Hypothalamus (tissue), 51 donors: ENCODE measurements at places on chromosomes 16 and 17.

DNA sequence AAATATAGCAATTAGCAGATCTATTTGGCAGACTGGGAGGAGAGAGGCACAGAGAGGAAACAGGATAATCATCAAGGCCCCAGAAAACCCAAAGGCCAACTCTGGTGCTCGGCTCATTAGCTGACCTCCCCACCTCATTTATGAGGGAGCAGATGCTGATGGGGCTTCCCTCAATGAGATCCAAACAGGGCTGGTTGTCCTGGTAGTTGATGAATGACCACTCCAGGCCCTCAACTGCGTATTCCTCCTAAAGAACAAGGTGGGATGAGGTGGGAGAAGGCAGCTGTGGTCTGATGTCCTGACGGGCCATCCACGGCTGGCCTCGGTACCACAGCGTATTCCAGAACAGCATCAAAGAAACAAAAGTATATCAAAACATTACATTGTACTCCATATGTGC, 20.8 kb downstream of the ZNHIT3 start:
- DNase-seq, result no peak

DNA sequence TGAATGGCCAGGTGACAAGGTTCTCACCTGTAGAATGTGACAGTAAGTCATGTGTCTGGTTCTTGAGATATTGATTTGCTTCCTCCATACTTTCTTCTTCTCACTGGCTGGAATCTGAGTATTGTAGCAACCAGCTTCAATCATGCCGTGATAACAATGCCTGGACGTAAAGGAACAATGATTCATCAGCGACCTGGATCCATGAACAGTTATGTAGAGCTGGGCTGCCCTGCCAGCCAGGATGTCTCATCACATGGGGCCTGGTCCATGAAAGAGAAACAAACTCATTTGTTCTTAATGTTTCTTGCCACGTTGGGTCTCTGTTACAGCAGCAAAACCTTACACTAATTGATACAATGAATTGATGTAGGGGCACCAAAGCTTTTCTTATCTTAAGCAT, 627.2 kb downstream of the TOX3 start:
- DNase-seq, result no peak

GRCh38 chr17:13374203-13375143, 227.3 kb downstream of the HS3ST3A1 start:
- DNase-seq, result peak; percentile 35

DNA sequence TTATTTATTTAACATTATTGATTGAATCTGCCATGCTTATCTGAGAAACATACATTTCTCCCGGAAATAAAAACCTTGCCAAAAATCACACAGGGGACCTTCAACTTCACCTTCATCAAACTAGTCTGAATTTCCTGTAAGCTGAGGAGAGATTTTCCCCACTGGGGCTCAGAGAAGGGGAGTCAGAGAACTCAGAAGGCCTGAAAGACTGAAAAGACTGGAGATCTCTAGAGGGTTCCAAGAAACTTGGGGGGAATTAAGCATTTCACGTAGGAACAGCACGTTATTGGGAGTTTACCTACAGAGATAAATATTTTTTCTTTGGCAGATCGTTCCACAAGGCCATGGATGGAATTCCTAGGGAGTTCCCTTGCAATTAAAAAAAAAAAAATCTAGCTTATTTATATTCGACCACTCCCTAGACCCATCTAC, 528 bp upstream of the NOL11 start:
- no peak for DNase-seq

- no peak for DNase-seq
These were observed 441.1 kb upstream of the MON1B start for GRCh38 chr16:76749780-76750375.

GRCh38 chr17:41697122-41697962, 8.7 kb downstream of the EIF1 start:
- DNase-seq, result peak; percentile 8

DNA sequence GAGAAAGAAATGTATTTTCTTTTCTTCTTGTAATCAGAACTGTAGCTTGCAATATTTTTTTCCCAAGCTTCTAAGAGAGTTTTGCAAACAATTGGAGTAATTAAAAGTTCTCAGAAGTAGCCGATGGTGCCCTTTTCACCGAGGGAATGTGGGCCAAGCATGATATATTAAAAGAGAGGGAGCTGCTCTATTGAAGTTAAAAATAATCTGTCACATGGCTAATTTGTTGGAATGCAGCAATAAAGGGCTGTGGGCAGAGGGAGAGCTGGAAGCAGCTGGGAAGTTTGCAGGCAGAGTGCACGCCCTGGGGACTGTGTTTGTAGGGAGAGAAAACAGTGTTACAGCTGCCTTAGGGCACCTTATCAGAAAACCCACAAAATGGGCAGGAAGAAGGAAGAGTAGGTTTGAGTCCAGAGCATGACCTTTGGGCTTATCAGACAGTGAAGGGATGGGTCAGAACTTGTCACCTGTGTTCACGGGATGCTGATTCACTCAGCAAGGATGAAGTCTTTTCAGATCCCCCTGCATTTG, 18.5 kb upstream of the TERF2 start:
- no peak for DNase-seq

DNA sequence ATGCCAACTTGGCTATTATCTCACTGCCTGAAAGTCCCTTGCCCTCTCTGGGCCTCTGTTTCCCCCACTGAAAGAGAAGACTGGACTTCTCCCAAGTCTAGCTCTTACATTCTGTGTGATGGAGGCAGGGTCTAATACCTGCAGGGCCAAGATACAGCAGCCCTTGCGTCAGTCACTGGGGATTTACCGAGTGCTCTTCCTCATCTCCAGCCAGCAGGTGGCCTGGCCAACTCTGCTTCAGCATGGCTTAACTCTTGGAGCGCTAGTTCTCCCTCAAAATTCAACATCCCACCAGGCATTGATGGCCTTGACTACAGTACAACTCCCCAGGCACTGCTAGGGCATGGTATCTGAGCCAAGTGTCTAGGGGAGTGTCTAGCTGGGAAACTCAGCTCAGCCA, 19.9 kb upstream of the MTMR4 start:
- no peak for DNase-seq

DNA sequence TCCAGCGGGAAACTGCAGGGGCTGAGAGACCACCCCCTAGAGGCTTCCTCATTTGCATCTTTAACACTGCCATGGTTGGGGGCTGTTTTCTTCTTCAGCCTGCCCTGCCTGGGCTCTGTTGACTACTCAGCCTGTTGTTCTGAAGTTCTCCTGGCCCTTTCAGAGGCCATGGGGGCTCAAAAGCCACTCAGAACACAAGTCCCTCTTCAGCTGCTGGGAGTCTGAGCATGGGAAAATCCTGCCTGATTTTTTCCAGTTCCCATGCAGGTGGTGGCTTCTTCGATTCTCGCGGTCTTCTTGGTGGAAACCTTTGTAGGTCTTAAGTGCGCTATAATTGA, 36.3 kb downstream of the PLCG2 start:
- DNase-seq, result no peak

- DNase-seq, result no peak
These were observed 32.5 kb downstream of the NMT1 start for GRCh38 chr17:45093444-45094110.

DNA sequence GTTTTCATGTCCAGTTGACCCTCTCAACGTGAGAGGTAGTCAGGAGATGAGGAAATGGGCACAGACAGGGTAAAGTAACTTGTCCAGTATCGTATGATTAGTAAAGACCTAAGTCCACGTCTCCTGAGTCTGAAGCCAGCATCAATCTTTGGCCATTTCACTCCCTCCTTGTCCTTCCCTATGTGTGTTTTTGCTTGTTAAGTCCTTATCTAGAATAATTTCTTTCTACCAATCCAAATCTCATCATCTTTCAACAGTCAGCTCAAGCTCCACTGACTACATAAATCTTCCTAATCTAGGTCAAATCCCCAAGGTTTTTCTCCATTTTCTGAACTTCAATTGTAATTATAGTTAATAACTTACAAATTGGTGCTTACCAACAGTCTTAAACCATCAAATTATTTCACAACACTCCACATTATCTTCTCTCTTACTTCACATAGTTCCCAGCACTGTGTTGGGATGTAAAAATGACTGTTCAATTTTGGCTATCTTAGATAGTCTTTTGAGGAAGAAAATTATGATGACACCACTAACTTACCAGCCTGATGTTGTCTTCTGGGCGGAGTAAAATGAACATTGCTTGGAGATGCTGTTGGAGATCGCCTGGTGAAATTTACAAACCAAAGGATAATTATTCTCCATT, 72.3 kb upstream of the CORO6 start:
- no peak for DNase-seq

DNA sequence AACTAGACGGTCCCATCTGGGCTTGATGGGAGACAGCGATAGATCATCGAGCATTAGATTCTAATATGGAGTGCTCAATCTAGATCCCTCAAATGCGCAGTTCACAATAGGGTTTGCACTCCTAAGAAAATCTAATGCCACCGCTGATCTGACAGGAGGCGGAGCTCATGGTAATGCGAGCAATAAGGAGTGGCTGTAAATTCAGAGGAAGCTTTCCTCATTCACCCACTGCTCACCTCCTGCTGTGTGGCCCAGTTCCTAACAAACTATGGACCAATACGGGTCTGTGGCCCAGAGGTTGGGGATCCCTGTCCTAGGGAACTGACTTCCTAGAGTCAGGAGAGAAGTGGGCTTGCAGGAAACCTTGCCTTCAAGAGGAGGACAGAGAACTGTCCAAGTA, 25.2 kb upstream of the AMZ2 start:
- no peak for DNase-seq

- no peak for DNase-seq
These were observed 53.0 kb downstream of the SOCS3 start for GRCh38 chr17:78306913-78307312.

- DNase-seq, result no peak
These were observed 102.9 kb upstream of the ZFHX3 start for GRCh38 chr16:73150786-73151185.

GRCh38 chr16:48462106-48462740, 77.0 kb upstream of the SIAH1 start:
- DNase-seq, result no peak

DNA sequence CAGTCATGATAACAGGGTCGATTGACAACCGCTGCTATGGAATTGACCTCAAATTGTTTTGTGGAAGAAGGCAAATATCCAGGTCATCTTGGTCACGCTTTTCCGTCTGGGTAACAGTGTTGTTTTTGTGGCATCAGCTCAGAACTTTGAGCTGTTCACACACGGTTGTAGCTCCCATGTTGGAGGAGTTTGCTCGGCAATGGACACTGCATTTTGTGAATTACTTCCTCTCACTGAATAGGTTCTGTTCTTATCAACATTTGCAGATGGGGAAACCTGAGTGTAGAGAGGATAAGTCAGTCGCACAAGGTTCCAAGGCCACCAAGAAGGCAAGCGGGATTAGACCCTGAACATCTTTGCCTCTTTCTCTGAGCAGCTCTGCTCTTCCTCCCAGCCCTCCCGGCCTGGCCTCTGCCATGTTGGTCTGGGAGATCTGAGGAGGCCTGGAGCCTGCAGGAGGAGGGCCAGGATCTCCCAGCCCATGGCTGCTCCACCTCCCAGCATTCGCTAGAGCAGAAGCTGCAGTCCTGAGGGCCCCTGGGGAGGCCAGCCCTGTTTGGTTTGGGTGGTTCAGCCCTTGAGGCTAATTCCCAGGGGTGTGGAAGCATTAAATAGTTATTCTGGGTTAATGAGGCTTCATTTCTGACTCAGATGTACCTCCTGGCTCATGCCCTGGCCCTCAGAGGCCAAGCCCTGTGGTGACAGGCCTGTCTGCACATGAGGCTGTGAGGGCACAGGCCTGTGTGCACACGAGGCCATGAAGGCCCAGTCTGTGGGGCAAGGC, 154.1 kb upstream of the PLCG2 start:
- no peak for DNase-seq

DNA sequence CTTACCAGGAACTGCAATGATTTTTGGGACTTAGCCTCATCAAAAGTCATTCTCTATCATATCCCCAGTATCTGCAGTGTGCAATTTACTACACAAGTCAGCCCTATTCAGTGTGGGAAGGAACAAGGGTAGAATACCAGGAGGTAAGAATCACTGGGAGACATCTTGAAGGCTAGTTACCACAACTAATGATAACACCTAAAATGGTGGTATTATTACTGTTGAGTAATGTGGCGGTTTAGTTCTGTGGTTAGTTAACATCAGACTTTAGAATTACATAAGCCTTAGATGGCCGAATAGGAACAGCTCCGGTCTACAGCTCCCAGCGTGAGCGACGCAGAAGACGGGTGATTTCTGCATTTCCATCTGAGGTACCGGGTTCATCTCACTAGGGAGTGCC, 567.9 kb upstream of the CDH11 start:
- no peak for DNase-seq
